ENCODE measurements at places on chromosomes 16 and 17.

GRCh38 chr17:9644910-9645751, at the start of gene USP43:
Gene USP43, plus strand, starts transcription at chr17:9645517. Its CDS starts 116 bp downstream, at chr17:9645633.
- DNase-seq = peak; percentile 84

GRCh38 chr17:60151355-60151754, 1.6 kb downstream of the CA4 start:
- peak; percentile 11 for DNase-seq

DNA sequence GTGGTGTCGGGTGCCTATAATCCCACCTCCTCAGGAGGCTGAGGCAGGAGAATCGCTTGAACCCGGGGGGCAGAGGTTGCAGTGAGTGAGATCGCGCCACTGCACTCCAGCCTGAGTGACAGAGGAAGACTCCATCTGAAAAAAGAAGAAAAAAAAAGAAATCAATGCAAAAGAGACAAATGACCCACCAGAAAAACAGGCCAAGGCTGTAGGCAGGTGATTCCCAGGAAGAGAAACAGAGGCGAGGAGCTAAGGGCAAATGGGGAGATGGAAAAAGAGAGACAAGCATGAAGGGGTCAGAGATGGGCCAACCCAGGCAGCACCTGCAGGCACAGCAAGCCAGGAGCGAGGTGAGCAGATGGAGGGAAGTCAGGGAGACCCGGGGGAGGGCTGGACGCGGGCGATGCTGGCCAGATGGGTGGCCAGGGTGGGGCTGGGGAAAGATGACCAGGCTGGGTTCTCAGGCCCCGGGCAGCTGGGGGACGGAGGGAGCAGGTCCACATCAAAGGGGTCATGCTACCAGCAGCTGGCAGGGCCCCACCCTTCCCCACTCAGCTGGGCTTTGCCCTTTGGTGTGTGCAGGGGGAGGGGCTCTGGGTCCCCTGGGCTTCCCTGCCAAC, 25.5 kb downstream of the MYBBP1A start:
- DNase-seq = no peak

DNA sequence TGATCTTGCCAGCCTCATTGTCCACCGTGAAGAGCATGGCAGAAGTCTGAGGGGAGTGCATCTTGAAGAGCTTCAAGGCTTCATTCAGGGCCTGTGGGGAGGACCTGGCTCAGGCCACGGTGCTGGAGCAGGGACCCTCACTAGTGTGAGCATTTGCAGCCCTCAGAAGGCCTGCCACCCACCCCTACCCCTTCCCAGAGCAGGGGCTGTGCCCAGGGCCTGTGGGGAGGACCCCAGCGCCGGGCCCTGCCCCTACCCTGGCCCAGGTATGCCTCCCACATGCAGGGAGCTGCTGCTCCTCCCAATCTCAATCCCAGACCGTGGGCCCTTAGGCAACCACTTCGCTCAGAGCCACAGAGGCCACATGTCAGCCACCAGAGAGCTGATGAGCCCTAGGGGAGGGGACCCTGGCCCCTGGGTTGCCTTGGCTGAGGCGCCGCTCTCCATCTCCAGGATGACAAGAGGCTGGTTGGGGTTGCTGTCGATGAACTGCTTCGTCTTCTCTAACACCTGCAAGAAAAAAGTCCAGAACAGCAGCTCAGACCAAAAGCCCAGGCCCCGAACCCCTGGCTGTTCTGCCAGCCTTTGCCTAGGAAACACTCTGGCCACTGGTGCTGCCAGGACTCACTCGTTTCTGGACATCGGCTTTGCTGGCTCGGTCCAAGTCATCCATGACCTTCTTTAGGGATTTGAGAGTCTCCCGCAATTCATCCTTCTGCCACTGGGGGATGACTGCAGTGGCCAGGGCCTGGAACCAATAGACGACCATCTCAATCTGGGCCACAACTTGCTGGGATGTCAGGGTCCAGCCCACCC, 1.8 kb upstream of the EXOSC6 start:
- peak; percentile 58 for DNase-seq

- DNase-seq = no peak
These were observed 688 bp downstream of the CA10 start for GRCh38 chr17:52157603-52158449.

DNA sequence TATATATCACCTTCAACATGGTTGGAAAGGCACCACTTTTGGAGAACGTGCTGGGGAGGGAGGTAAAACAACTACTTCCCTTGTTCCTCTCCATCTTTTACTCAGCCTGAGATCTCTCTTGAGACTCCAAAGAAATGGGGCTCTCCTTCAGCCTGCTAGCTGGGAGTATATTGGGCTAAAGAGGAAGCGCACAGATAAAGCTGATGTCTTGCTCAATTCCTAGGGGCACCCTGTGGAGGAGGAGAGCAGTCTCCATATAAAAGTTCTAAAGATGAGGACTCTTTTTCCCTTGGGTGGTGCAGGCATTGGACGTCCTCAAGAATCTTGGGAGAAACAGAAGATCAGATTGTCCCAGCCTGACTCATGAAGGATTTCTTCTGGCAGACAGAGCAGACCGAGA, 4.6 kb upstream of the ETV4 start:
- DNase-seq = no peak

DNA sequence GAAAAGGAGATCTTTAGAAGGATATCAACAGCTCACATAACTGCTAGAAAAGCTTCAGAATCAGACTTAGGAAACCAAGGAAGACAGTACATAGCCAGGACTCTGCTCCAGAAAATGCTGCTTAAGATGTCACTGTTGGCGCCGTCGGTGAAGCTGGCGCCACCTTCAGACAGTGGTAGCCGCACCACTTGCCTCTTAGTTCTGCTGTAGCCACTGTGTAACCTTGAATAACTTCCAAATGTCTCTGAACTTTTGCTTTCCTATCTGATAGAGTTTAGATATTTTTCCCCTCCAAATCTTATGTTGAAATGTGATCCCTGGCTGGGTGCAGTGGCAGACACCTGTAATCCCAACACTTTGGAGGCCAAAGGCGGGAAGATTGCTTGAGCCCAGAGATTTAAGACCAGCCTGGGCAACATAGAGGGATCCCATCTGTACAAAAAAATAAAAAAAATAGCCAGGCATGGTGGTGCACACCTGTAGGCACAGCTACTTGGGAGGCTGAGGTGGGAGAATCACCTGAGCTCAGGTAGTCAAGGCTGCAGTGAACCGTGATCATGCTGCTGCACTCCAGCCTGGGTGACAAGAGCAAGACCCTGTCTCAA, 6.3 kb upstream of the USP31 start:
- no peak for DNase-seq

- no peak for DNase-seq
These were observed 80.9 kb downstream of the PARN start for GRCh38 chr16:14548933-14549788.

DNA sequence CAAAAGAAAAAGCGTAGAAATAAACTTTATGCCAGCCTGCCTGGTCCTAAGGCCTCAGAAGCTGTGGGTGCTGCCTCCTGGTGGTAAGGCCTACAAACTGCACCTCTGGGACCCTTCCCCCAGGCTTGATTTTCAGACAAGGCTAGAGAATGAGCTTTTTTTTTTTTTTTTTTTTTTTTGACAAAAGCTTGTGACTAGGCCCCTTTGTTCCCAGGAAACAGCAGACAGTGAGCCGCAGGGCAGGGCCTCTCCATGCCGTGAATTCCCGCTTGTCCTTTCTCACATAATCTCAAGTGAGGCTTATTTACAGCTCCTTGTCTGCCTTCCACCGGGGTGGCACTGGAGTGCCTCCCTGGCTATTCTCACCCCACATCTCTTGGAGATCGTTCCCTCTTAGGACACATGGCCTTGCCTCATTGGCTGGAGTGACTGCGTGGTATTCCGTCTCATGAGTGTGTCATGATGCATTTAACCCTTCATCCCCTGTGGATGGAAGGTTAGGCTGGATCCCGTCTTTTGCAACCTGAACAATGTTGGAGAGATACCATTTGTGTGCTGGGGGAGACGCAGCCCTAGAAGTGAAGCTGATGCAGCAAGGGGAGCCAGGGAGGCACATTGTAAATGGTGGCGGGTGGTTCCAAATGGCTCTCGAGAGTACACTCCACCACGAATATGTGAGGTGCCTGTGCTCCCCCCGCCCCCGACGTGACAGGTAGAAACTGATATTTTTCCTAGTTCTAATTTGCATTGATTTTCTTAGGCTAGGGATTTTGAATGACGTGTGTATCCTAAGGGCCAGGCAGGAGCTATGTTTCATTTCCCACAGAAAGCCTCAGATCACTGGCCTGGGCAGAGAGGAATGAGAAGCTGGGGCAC, 49.6 kb downstream of the USP22 start:
- DNase-seq = peak; percentile 65

DNA sequence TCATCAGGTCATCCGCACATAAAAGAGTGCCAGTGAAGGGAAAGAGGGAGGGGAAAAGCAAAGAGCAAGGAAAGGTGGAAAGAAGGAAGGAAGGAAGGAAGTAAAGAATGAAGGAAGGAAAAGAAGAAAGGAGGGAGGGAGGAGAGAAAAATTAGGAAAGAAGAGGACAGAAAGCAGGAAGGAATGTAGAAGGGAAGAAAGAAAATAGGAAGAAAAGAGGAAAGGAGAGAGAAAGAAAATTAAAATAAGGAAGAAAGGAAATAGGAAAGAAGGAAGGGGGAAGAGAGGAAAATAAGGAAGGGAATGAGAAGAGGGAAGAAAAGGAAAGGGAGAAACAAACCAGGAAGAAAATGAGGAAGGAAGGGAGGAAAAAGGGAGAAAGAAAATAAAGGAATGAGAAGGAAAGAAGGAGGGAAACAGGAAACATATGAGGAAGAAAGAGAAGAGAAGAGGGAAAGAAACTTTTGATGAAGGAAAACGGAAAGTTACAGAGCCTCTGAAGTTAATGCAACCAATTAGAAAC, 212.6 kb downstream of the XYLT1 start:
- DNase-seq = no peak

DNA sequence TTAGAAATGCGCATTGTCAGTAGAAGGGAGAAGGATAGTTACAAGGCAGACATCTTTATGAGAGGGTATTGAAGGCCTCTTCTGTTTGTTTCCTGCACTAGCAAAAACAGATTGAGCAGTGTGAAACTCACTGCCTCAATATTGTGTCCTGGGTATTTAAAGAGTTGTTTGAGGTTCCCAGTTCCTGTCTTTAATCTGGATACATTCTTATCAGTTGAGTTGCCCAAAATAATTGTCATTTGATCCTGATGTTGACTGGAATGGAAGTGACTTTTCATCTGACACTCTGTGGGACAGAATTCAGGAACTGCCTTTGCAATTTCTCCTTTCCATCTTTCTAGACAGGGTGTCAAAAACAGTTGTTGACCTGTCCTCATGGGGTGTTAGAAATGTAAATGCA, 1.7 kb downstream of the ATP6V0A1 start:
- no peak for DNase-seq

DNA sequence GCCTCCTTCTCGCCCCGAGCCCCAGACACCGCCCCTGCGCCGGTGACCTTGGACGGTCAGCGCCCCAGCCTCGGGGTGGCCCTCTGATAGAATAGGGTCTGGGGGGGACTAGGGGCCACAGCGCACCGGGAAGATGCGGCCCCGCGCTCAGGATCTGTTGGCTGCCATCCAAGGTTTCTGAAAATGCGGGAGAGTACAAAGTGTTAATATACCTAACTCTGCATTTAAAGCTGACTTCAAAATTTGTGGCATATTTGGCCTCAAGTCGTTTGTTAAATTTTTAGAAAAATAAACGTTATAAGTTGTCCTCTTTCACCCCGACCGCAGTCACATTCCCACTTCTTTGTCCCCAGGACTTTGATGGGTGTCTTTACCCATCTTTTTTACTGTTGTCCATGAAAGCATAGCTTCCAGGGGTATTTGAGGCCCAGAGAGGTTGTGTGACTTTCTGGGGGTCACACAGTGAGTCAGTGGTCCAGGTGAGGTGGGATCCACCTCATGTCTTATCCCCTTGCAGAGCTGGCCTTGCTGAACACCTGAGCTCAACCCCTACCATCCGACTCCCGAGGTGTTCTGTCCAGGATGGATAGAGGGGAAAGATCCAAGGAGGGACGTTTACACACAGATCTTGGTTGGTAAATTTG, 796 bp downstream of the NT5M start:
- DNase-seq = no peak

GRCh38 chr17:82213251-82214011, 789 bp upstream of the CCDC57 start:
- DNase-seq = peak; percentile 63

DNA sequence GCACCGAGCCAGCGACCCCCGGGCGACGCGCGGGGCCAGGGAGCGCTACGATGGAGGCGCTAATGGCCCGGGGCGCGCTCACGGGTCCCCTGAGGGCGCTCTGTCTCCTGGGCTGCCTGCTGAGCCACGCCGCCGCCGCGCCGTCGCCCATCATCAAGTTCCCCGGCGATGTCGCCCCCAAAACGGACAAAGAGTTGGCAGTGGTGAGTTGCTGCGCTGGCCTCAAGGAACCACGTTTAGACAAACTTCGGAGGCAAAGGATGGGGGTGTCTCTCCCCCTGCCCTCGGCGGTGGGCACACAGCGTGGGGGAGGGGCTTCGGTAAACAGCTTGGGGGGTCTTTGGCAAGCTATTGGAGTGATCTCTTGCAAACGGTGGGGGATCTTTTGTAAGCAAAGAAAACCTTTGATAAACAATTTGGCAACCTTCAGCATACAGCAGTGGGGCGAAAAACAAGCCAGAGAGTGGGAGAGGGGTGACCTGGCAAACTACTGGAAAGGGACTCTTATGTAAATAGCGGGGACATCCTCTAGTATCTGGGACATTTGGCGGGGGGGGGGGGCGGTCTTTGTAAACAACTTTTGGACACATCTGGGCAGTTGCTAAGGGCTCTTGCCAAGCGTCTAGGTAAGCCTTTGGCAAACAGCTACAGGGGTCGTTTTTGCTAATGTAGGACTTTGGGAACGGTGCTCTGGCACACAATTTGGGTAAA, 587 bp downstream of the MMP2 start:
- DNase-seq = no peak

GRCh38 chr17:18994631-18995030, 9.9 kb downstream of the FAM83G start:
- DNase-seq = no peak

GRCh38 chr16:14378131-14378551, 251.9 kb downstream of the PARN start:
- DNase-seq = peak; percentile 87

GRCh38 chr17:923633-924032, 55.9 kb downstream of the NXN start:
- no peak for DNase-seq

- DNase-seq = peak; percentile 97
These were observed 5.0 kb upstream of the ALDH3A1 start for GRCh38 chr17:19753051-19753509.

- no peak for DNase-seq
These were observed 114.9 kb upstream of the RCVRN start for GRCh38 chr17:10019941-10020451.

DNA sequence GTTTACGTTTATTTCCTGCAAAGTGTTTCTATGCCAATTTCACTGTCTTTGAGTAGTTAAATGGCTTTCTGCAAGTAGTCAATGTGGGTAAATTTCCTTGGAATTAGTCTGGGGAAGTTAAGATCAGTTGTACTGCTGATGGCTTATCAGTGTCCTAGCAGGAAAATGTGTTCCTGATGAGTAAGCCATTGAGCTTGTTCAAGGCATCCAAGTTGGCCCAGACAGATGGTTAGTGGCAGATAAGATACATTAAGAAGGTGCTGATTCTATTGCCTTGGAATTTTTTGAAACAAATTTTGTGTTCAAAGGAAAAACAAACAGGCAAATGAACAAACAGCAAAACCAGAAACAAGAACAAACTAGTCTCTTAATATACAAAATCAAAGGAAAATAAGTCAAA, 258.4 kb downstream of the MAP2K6 start:
- DNase-seq = peak; percentile 48
